ENCODE measurements at places on chromosomes 11 and 22.

DNA sequence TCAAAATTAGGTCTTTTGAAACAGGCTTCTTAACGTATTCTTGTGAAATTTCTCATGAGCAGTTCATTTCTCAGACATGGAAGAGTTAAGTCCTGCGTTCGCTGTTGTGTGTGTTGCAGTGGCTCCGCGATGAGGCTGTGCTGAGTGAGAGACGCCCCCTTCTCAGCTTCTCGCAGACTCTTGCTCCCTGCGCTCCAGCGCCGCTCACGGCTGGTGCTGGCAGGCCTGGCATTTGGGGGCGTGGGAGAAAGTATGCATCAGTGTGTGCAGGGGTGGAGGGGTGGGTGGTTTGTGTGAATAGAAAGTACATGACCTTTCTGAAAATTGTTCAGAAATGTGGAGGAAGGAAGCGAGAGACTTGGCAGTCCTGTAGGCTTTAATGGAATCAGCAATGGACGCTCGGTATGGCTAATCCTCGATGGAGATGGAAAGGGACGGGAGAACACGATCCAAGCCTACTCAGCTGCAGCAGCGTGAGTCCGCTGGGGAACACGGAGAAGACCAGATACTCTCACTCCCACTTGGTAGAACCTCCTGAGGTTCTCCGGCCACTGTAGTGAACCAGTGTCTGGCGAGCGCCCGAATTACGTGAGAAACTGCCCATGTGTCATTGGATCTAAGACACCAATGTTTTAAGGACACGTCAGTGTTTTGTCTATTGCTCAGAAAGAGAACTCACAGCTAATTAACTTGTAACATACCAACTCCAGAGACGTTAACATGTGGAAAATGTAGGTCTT lies 5.9 kb downstream of the TAB1 start:
- DNase-seq = no peak

DNA sequence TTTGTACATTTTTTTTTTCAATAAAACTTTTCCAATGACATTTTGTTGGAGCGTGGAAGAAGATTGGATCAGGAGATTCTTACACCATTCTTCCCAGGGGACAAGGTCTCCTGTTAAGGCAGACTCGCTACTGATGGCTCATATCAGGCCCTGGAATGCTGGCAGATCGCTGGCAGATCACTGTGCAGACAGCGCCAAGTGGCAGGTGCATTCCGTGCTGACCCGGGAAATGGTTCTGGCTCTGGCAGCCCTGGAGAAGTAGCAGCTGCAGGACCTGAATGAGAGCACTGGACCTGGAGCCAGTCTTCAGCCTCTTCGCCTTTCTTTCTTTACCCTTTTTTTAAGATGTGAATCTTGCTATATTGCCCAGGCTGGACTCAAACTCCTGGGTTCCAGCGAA lies 10.7 kb downstream of the SERPINH1 start:
- DNase-seq = no peak

- peak; percentile 2 for DNase-seq
Measured at GRCh38 chr11:20754933-20755332, 85.5 kb downstream of the NELL1 start.

GRCh38 chr11:20155683-20156279 lies 4.5 kb downstream of the DBX1 start:
- DNase-seq = no peak

GRCh38 chr22:24129263-24129651 lies 52.0 kb upstream of the SUSD2 start:
- no peak for DNase-seq

GRCh38 chr22:28514321-28514821 lies 165.3 kb downstream of the TTC28 start:
- no peak for DNase-seq

DNA sequence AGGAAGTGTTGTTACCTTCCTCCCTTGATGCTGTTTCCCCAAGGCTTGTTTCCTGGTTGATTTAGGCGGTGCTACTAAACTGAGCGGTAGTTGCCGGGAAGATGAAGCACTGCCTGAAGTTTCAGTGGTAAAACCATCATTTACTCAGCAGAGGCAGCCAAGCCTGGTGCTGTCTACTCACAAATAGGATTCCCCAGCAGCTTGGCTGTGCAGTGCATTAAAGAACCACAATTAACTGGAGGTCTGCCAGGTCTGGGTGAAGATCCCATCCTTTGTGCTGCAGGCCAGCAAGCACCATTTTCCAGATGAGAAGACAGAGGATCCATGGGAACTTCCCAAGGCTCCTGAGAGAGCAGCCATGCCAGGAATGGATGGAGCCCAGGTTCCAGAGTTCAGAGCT lies 231.9 kb upstream of the E2F8 start:
- DNase-seq = no peak

DNA sequence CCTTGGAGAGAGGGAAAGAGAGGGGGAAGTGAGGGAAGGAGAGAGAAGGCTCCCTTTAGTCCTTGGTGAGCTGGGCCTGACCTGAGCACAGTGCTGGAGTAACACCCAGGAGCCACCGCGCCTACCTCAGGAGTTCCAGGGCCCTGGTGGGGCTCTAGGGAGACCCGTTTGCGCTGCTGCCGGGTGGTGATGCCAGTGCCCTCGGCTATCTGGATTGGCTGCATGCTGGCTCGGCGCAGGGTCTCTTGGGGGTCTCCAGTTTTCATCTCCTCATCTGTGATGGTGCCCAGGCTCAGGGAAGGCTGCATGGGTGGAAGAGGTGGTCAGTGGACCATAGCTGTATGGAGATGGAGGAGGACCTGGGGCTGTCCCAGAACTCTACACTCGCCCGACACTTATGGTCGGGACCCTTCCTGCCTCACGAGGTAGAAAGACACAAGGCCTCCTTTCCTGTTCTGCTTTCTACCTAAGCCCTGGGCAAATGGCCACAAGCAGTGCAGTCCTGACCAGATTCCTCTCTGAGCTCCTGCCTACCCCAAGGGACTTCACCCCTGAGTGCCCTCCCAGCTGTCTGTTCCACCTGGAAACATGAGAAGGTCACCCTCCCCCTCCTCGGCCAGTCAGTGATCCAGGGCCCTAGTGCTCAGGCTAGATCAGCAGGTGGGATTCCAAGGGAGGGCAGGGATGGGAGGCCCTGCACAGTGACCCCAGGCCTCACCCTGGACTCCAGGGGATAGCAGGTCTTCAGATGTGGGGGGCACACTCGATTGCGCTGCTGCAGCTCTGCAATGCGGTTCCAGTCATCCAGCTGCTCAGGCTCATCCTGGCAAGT lies 6.0 kb downstream of the IL18BP start:
- DNase-seq = no peak

- DNase-seq = no peak
Measured at GRCh38 chr22:28920757-28921584, 37.6 kb downstream of the ZNRF3 start.

DNA sequence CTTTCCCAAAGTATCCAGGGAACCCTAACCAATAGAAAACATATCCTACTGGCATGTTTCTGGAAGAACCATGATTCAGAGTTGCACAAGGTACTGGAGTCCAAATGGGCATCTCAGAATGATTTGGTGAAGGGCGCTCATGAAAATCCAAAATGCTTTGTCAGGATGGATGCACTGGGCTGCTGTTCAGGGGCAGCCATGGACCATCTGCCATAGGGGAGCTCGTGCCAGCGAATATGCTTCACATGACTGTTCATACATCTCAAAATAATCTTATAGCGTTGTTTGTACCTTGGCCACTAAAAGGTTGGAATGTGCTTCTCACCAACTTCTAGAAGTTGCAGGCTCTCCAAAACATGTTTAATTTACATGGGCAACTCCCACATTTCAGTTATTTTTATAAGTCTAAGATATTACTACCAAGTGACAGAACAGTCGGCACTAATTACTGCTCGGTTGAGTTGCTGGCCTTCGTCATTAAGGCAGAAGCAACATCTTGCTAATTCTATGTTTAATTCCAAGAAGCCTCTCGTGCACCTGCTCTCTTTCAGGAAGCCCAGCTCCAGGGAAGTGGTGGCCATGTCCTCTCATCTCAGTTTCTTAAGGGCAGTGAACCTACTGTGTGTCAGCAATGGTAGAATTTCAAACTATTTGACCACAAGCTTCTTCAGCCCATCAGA lies 1497.7 kb downstream of the TBC1D22A start:
- no peak for DNase-seq

DNA sequence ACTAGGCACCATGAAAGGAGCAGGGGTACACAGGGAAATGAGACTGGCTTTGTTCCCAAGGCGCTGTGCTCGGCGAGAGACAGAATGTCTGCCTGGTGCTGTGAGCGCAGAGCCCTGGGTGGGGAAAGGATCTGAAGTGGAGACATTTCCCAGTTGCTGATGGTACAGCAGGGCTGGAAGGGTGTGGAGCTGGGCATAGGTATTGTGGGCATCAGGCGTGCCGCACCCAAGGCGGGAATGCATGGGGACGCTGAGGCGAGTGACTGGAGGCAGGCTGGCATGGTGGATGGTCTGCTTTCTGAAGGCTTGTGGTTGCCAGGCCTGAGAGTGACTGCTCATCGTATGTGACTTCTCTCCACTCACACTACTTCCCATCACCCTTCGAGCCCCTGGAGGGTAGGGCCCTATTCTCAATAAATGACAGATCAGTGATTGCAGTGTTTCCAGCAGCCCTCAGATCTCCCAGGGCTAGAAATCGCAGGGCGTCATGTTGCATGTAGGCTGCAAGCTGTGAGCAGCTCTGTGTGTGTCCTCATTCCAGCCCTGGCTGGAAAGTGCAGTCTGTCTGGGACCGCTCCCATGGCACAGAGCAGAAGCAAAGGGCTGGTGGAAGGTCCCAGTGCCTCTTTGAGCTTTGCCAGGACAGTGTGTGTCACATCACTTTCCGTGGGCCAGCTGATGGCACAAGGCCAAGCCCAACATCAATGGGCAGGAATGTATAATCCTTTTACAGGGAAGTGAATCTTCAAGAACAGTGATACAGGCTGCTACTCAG lies 67.7 kb downstream of the TBC1D22A start:
- no peak for DNase-seq

DNA sequence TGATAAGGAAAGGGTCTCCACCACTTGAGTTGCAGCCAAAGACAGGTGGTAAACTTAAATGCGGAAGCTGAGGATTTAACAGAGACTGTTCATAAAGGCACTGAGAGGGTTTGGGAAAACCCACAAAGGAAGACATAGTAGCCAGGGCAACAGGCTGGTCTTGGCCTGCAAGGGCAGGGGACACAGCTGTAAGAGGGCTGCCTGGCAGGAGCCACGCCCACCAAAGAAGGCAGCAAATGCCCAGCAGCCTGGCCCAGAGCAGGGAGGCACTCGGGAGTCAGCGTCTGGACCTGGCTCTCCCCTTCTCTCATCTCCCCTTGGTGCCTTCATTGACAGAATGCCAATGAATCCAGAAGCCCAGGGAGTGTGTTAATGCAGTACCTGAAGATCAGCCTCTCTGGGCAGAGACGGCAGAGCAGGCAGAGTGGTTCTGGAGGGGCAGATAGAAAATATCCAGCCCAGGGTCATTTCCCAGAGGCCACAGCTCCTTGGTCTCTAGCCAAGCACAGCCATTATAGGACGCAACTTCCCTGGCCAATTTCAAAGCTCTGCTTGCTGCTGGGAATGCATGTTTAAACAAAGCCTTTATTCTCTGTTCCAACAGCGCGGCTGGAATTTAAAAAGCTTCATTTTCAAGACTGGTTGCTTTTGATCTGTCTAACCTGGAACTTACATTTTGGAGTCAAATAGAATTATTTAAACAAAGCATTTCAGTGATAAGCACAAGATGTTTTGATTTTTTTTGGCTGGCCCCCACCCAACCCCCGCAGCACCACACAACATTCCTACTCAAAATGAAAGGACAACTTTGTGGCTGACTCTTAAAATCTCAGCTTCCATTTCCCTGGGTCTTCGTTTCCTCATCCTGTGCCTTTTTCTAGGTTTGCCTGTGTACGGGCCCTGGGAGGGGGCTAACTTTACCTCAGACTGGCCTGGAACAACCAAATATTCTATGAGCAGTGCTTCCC lies 125.6 kb upstream of the LMO1 start:
- DNase-seq = no peak

DNA sequence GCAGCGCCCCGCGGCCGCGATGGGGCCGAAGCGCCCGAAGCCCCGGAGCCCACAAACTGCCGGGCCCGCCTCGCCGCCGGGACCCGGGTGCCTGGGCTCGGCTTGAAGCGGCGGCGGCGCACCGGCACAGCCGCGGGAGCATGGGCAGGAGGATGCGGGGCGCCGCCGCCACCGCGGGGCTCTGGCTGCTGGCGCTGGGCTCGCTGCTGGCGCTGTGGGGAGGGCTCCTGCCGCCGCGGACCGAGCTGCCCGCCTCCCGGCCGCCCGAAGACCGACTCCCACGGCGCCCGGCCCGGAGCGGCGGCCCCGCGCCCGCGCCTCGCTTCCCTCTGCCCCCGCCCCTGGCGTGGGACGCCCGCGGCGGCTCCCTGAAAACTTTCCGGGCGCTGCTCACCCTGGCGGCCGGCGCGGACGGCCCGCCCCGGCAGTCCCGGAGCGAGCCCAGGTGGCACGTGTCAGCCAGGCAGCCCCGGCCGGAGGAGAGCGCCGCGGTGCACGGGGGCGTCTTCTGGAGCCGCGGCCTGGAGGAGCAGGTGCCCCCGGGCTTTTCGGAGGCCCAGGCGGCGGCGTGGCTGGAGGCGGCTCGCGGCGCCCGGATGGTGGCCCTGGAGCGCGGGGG lies 346 bp downstream of the FJX1 start:
- DNase-seq = no peak

GRCh38 chr11:18590571-18590970 lies 2.0 kb upstream of the UEVLD start:
- no peak for DNase-seq

GRCh38 chr11:3166268-3167142 lies 1.4 kb upstream of the OSBPL5 start:
- no peak for DNase-seq

- DNase-seq = no peak
Measured at GRCh38 chr11:31419669-31420068, 50.0 kb downstream of the DNAJC24 start.

DNA sequence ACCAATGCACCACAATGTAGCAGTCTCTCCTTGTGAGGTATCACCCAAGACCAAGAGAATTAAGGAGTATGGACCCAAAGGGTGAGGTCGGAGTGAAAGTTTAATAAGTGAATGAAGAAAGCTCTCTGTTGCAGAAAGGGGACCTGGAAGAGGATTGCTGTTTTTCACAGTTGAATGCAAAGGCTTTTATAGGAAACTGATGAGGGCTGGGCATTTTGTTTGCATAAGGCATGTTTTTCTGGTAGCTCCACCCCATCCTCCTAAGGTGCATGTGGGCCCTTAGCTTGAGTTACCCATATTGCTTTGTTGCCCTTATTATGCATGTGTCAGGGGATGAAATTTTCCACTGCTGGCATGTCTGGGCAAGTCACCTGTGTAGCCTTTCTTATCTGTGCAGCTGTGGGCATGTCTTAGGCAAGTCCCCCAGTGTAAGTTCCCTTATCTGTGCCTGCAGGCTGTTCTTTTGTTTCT lies 64.7 kb downstream of the BDNF start:
- no peak for DNase-seq

Data from NK-92 treated with Interleukin-12 subunit alpha and Interleukin-12 subunit beta, amount 100 ng/mL, for 24 hours (cell line).